Stimulated activated CD8-positive, alpha-beta memory T cell treated with anti-CD3 and anti-CD28 coated beads, Interleukin-15, amount 100 ng/mL, for 4 hours (primary cell): ENCODE measurements at places on chromosomes 13 and 19.

- no peak for DNase-seq
Measured at GRCh38 chr13:108102771-108103170, 112.6 kb downstream of the LIG4 start.

DNA sequence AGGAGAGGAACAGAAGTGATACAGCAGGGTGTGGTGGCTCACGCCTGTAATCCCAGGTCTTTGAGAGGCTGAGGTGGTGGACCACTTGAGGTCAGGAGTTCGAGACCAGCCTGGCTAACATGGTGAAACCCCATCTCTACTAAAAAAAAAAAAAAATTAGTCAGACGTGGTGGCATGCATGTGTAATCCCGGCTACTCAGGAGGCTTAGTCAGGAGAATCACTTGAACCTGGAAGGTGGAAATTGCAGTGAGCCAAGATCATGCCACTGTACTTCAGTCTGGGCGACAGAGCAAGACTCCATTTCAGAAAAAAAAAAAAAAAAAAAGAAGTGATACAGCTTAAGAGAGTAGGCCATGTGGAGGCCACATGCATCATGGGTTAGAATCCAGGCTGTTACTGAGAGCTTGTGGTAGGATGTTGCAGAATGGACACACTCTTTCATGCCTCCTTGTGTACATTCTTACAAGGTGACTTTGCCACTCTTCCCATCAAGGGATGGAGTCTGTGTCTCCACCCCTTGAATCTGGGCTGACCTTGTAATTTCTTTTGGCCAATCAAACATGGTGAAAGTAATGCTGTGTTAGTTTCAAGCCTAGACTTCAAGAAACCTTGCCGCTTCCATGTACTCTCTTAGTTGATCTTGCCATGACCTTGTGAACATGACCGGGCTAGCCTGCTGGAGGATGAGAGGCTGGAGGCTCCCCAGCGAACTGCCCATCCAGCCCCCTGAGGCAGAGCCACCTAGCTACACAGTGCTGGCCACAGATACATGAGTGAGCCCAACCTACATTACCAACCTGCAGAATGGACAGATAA, 12.3 kb downstream of the FAM187B start:
- DNase-seq: no peak

DNA sequence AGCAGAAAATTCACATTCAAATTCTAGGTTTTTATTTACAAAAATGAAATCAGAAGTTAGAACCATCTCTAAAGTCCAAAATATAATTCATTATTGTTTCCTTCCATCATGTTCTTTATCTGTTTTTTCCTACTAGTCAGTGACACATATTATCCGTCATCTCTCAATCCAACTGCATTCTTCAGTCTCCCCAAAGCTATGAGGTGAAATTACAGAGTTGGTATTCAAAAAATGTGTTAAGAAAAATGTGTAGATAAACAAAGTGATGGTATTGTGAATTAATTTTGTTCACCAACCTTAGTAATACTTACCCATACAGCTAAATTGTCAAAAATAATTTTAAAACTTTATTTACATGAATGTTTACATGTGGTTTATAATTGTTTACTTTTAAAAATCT, 448.7 kb upstream of the MIR17HG start:
- DNase-seq: no peak

GRCh38 chr19:10111405-10111811, at the start of gene P2RY11:
TSS of gene P2RY11 (plus strand) at chr19:10111693. CDS start at chr19:10111722, 29 bp downstream.
- no peak for DNase-seq

DNA sequence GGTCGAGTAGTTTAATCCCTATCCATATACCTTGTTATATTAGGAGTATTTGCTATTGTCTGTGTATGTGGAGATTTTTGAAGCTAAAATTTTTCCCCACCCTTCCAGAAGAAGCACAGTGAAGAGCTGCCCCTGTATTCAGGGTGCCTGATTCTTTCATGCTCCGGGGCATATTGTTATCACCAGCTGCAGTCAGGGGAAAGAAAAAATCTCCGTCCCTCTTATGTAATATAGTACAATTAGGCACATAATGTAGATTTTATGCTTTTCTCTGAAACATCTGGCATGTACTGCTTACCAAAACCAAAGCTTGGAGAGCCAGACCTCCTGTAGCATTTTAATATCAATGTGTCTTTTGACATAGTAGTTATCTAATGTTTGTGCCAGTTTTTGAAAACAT, 214.9 kb upstream of the EDNRB start:
- no peak for DNase-seq

DNA sequence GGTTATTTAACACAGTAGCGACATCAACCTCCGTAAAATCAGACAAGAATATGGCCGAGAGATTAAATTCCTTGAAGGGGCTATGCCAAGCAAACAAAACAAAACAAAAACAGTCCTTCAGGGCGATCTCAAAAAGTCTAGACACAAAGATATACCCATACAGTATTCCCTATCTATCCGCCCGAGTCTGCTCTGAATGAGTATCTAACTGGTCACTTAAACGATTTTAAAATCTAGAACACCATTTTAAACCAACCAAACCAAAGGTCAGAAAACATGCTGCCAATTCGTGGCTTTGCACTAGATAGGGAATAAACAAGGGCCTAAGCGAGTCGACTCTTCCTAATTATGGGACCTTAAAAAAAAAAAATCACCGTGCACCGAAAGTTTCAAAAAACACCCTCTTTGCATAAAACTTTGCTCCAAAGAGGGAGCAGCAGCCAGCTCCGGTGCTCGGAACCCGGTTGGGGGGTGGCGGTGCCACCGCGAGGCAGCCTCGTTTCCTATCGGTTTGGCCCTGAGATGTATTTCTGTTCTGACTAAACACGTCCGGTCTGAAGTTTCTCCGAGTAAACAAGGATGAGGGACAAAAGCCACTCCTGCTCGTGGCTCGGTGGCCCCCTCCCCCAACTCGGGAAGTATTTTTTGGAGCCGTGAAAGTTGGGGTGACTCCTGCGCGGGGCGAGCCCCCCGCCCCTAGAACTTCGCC, 1.8 kb downstream of the HMGB1 start:
- DNase-seq: peak; percentile 49

- no peak for DNase-seq
Measured at GRCh38 chr13:45782327-45783045, 69.1 kb downstream of the SIAH3 start.

DNA sequence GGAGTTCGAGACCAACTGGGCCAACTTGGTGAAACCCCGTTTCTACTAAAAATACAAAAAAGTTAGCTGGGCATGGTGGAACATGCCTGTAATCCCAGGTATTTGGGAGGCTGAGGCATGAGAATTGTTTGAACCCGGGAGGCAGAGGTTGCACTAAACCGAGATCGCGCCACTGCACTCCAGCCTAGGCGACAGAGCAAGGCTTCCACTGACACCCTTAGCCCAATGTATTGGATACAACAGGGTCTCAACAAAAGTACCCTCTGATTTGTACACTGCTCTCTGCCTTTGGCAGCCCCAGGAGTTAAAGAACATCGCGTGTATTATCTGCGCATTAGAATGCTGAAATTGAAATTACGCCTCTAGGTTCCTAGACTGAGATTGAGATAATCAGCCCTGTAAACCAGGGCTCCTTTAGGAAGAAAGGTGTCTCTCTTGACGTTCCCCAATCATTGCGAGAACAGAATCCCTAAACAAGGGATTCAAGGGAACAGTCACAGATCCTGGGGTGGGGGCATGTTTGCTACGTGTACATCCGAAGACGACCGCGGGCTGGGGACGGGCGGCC, 21.9 kb downstream of the IPO5 start:
- DNase-seq: no peak

- no peak for DNase-seq
Measured at GRCh38 chr13:44388427-44389059, 14.9 kb downstream of the SERP2 start.

DNA sequence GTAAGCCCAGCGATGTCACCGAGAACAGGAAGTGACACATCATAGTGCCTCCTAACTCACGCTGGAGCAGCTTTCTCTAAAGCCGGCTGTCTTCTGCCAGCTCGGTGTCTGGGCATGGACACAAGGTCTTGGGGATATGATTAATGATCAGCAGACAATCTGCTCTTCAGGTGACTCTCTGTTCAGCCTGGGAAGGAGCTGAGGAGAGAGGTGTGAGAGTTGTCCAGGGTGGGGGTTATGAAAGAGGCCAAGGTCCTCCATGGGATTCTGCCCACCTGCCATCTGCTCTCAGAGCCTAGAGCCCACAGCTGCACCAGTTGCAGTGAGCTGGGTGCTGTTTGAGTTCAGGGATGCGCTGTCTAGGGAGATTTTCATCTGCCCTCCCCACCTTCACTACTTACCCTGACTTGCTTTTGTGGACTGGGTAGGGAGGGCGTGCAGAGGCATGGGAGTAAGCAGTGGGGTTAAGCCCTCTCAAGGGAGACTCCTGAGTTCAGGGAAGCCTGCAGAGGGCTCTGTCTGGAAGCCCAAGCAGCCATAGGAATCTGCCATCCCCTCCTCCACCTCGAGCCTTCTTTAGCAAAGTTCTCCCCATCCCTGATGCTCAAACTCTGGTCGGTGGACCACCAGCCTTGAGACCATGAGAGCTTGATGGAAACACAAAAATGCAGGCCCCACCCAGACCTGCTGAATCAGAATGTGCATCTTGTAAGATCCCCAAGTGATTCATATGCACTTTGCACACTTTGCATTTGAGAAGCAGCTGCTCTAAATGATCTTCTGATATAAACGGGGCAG, 539.7 kb downstream of the RFC3 start:
- no peak for DNase-seq

DNA sequence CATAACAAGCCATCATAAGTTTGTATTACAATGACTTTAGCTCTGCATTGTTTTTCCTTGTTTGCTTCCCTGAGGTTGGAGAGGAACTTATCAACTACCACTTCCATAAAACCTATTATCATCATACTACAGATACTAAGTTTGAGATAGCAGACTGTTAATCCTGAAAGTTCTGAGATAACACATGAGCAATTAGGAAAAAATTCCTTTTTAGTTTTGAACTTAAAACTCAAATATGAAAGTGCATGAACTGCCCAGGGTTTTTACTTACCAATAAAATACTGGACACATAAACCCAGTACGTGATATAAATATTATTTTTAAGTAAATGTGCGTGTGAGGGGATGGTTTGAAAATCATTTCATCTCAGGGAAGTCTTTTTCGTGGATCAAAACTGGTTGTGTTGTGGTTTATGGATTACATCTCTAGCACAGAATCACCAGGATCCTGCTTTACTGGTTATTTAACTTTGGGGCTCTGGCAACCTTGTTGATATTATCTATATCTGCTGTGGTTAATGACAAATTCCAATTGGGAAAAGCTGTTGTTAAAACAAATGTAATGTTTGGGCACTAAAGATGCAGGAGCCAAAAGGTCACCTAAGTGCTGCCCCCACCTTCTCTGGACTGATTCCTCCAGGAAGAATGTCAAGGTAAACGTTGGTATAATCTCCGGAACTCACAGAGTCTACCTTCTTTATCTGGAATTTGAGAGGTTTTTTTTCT, 12.4 kb downstream of the CDX2 start:
- no peak for DNase-seq

DNA sequence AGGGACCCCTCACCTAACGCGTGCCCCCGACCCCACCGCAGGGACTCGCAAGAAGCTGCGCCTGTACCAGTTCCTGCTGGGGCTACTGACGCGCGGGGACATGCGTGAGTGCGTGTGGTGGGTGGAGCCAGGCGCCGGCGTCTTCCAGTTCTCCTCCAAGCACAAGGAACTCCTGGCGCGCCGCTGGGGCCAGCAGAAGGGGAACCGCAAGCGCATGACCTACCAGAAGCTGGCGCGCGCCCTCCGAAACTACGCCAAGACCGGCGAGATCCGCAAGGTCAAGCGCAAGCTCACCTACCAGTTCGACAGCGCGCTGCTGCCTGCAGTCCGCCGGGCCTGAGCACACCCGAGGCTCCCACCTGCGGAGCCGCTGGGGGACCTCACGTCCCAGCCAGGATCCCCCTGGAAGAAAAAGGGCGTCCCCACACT, 4.7 kb upstream of the MYBPC2 start:
- no peak for DNase-seq

DNA sequence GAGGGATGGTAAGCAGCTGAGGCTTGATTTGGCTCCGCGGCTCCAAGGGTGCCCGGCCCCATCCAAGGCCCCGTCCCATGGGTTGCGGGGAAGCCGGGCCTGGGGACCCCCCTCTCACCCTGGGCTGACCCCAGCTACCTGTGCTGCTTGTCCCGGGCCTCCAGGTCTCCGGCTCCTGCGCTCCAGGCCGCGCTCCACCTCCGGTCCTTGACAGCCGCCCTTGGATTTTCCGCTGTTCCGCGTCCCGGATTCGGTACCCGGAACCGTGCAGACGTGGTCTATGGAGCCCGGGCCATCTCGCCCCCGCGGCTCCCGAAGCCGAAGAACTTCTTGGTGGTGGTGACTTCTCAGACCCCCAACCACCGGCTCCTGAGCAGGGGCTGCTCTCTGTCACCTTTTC, 48.3 kb upstream of the C1QTNF9B start:
- DNase-seq: no peak

- DNase-seq: no peak
Measured at GRCh38 chr13:83162493-83162892, 719.8 kb downstream of the SLITRK1 start.

DNA sequence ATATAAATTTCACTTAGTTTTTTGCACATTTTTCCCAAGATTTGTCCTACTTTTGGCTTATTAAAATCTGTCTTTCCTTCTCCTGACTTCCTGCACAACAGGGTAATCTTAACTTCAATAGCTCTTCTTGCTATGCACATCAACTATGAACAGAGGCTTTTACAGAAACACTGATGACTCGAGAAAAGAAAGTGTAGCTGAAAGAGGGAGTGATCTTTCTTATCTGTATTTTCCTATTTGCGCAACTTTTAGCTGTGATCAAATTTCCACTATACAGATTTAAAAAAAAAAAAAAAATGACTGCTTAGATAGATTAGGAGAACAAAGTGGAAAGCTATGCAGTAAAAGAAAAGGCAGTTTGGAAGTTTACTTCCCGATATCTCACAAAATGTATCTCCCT, 406.9 kb downstream of the LIG4 start:
- DNase-seq: no peak

- no peak for DNase-seq
Measured at GRCh38 chr19:20422216-20423205, 143.1 kb downstream of the ZNF737 start.

DNA sequence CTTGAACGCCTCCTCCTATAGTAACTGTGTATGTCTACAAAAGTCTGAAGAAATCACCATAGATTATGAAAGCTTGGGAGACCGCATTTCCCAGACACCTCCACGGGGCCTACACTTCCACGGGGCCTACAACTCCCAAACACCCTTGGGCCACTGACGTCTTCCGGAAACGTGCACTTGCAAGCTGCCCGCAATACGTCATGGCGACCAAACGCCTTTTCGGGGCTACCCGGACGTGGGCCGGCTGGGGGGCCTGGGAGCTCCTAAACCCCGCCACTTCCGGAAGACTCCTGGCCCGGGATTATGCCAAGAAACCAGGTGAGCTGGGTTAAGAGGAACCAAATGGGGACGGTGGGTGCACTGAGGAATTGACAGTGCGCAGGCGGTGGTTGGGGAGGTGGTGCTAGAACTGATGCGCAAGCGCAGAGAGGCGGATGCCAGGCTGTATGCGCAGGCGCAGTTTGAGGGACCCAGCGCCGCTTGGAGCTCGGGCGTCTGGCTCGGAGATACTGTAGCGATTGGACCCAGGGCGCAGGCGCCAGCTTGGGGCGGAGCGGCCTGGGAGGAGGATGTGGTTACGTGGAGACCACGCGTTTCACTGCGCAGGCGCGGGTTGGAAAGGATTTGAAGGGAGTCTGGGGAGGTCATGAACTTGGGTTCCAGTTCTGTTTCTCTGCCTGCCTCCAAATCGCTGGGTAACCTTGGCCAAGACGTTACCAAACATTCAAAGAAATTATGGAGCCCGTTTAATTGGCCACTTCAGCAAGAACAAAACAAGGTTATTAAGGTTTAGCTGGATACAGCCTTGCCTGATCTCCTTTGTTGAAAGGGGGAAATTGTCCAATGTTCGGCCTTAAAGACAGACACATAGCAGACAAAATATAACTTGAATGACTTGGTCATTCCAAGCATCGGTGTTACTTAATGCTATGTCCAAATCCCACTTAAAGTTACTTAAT, at the start of gene MRPL54:
Gene MRPL54 (plus strand): TSS at position 182 of the 959 bp plus-strand sequence. CDS start 19 bp downstream, at position 201.
- peak; percentile 99 for DNase-seq
